Frontal cortex (tissue), 4 donors: ENCODE measurements at places on chromosomes 5 and 9. TPM values are rescaled to one million over a fixed set of nuclear protein-coding genes. Genes with fewer than 3 reads are reported as not detected.
A peak's percentile ranks its signal among the peaks of the same experiment; 100 is the strongest.

DNA sequence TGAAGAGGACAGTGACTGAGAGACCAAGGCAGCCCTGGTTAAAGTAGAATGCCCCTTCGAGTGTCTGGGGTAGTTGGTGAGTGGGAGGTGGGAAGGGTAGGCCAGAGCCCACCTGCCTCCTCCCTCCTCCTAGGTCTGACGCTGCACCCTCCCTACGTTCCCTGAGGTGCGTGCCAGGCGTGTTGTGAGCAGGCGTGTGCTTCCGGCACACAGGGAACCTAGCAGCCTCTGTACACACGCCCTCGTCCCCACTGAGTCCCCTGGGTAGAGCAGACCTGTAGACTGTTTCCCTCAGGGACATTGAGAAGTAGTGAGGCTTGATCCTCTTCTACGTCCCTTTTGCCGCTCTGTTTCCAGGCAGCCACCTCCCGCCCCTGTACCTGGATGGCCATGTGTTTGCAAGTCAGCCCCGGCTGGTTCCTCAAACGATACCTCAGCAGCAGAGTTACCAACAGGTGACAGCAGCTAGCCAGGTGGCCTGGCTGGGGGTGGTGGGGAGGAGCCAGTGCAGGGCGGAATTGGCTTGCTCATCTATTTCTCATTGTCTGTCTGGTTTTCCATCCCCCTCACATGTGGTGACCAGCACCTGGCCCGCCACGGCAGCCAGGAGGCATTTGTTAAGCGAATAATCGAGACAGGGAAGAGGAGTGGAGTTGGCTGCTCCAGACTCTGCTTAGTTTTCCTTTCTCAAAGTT, 16.8 kb upstream of the POMT1 start:
- no peak for DNase-seq

- DNase-seq = no peak
Measured at GRCh38 chr5:172797771-172798191, 26.8 kb upstream of the DUSP1 start.

- no peak for DNase-seq
Measured at GRCh38 chr9:78970375-78970774, 601.4 kb upstream of the TLE4 start.

DNA sequence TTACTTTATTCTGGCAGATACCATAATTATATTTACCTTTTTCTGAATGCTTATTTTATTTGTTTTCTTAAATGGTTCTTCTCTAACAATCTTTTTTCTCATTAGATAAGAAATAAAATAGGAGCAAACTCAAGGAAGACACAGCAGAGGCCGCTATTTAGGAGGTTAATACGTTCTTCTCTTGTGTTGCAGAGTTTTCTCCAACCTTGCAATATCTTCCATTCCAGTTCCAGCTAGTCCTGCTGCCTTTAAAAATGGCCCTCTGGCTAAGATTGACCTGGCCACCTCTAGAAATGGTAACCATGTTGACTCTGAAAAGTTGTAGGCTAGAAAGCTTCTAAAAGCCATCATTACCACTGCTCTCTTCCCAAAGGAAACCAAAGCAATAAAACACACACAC, 718.8 kb downstream of the MAT2B start:
- DNase-seq = no peak

- no peak for DNase-seq
Measured at GRCh38 chr5:88145611-88146467, 122.8 kb downstream of the TMEM161B start.

- DNase-seq = no peak
Measured at GRCh38 chr9:97179616-97180015, 127.8 kb upstream of the CCDC180 start.

DNA sequence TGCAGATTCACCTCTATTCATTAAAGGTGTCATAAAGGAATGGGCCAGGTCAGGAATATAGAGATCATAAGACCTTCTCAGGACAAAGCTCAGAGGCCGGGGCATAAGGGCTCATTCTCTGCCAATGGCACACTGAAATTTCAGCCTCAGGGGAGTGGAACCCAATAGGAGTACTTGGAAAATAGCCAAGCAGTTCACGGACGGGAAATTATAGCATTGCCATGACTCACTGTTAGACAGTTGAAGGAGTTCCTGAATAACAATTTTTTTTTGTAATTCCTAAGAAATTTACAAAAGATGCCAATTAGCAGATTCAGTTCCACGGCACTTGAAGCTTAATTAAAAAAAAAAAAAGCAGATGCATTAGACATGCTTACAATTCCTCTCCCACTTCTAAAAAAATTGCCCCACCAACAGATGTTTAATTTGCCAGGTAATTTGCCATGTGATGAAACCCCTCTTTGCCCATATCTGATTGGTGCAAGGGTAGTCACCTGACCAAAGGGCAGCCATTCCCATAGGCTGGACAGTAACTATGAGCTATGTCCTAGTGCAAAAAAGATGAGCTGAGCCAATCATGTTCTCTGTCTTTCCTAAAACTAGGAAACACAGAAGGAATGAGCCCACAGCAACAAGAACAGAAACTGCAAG, 58.6 kb downstream of the PTCD2 start:
- no peak for DNase-seq

DNA sequence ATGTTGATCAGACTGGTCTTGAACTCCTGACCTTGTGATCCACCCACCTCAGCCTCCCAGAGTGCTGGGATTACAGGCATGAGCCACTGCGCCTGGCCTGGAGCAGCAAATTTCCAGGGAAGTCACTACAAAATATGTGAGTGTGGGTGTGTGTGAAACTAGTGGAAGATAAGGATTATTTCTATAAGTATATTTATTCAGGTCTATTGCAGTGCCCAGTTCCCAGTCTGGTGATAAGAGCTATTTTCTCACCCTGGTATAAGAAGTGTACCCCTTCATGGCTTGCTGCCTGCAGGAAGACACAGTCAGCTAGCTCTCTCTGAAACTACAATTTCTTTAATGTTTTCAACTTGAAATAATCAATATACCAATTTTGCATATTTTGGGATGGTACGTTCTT, 37.1 kb downstream of the TARS1 start:
- DNase-seq = no peak

- no peak for DNase-seq
Measured at GRCh38 chr5:43891112-43891511, 288.1 kb downstream of the NNT start.

DNA sequence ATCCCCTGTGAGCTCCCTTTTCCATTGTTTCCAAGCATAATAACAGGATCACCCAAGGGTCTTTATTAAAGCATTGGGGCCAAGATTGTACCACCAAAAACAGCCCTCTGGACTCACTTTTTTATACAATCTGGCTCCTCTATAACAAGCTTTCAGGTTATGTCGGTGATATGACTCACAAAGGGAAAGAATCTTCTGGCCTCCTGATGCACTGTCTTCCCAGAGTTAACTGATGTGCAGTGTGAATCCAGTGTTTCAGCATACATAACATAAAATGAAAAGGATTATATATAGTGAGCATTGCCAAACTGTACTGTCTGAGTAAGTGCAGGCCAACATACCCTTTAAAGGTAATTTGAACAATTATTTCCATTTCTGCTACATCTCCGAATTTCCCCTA, 33.9 kb upstream of the MAN2A1 start:
- DNase-seq = no peak

GRCh38 chr5:9479361-9479760, 66.5 kb downstream of the SEMA5A start:
- DNase-seq = no peak

DNA sequence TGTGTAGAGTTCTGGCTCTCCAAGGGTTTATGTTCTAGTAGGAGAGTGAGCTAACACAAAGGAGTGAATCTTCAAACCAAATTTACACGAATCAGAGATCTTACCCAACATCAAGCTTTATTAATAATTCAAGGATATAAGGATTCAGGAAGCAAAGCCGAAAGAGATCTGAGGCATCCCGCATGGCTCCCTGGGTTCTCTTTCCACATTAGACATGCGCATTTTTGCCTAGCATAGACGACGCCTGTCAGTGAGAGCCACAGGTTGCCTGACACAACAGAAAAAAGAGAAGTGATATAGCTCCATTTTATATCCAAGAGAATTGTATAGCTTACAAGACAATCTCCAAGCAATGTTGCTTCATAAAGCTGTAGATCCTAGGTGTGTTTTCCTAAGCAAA, 52.6 kb downstream of the ESM1 start:
- DNase-seq = no peak

GRCh38 chr9:27673641-27674040, 100.4 kb upstream of the C9orf72 start:
- DNase-seq = no peak

DNA sequence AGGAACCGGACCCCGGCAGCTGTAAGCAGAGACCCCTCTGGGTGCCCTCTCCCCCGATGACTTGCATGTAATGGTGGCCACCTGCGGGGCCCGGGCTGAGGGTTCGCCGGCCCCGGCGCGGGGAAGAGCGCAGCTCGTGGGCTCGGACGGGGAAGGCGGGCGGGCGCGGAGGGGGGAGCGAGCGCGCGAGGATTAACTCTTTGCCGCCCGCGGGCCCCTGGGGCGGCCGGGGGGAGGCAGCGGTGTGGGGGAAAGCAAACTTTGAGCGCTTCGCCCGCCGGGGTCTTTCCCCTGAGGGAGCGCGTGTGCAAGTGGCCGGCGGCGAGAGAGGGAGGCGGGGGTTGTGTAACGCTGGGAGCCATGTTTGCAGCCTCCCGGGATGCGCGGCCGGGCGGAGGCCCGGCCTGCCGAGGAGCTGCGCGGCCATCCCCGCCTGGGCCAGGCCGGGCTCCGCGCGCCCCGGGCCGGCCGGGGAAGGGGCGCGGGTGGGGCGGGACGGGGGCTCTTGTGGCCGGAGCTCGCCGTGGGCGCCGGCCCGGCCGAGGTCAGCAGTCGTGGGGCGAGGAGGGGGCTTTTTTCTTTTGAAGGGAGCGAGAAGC, 547 bp downstream of the ANP32B start:
- peak; percentile 69 for DNase-seq

- DNase-seq = no peak
Measured at GRCh38 chr5:96229188-96229587, 203.9 kb downstream of the PCSK1 start.

- DNase-seq = no peak
Measured at GRCh38 chr5:62289813-62290212, 16.2 kb upstream of the KIF2A start.

- DNase-seq = no peak
Measured at GRCh38 chr9:27019589-27019988, 14.1 kb upstream of the LRRC19 start.

DNA sequence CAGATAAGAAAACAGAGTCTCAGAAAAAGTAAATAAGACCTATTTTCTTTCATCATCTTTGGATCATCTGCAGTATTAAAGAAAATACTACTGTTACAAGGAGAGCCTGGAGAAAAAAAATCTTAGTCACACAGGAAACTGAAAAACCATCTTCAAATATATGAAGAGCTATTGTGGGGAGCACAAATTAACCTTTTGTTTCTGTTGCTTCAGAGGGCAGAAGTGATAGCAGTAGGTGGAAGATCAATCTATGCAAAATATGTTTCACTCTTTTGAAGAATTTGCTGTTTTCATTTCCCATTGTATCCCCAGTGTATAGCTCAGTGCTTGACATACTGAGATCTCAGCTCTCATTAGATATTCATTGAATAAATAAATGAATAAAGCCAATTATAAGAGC, 13.1 kb upstream of the CEMIP2 start:
- DNase-seq = no peak

- no peak for DNase-seq
Measured at GRCh38 chr5:148733601-148734438, 79.5 kb upstream of the HTR4 start.

DNA sequence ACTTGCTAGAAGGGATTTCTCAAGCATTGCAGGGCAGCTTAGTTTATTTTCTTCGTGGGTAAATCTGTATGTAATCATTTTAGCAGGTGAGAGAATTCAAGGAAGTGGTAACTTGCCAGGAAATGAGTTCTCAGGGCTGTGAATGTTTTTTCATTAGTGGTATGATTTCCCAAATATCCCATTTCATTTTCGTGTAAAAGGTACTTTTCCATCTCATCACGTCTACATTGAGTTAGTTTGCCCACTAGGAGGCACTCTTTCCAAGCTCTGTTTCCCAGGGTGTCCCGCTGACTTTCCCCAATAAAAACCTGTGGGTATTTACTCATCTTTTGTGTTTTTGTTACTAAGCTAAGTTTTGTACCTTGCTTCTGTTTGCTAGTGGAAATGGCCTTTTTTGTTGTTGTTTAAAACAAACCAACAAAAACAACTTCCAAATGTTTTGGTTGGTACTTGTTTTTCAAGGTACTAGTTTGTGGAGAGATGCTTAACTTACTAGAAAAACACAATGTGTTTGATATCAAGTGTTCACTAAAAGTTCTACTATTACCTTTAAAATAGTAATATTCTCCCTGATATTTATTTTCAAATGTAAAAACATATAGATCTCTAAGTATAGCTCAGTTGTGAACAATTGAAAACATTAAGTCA, 373.6 kb downstream of the ADGRV1 start:
- DNase-seq = peak; percentile 35

DNA sequence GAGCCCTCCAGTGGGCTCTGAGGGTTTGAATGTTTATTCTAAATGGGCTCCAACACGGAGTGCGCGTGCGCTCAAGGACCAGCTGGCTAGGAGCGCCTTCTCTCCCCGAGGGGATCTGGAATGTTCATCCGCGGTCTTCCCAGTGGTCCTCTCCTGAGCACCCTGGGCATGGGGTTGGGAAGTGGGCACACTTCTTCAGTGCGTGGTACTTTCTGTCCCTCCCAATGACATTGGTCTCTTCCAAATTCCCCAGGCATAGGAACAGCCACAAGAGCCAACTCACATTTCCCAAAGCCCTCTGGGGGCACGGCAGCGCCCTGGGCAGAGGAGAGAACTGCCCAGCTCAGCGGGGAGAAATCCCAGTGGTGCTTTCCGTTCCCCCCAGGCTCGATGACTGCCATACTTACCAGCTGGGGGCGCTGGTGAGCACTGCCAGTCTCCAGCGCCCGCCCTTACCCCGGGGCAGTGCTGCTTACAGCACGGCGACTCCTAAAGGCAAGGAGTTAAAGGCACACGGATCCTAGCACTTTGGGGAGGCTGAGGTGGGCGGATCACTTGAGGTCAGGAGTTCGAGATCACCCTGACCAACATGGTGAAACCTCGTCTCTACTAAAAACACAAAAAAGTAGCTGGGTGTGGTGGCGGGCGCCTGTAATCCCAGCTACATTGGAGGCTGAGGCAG, 29.9 kb upstream of the OBP2B start:
- peak; percentile 63 for DNase-seq

DNA sequence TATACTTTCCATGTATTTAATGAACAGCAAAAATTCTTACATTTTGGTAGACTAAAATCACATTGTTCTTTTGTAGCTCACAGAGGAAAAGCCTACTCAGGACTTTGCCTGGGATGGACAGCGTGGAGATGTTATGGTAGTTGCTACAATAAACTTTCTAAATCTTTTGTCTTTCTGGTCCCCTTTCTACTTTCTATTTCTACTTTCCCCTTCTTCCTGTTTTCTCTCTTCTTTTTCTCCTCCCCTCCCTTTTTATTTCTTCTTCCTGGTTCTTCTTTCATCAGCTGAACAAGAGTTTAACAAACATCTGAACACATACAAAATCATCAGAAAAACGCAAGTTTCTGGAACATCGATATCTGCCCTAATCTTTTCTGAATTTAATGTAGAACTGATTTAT, 15.6 kb upstream of the GDNF start:
- DNase-seq = no peak

Gene MEF2C
- 1,165 TPM for total RNA-seq

Gene CTNNA1
- 220 TPM for total RNA-seq

Gene SHOC1
- not detected for total RNA-seq

Gene ARHGEF39
- 0.41 TPM for total RNA-seq

Gene C9orf72
- 53.0 TPM for total RNA-seq

Gene UGCG
- total RNA-seq = 83.2 TPM

Gene PSD2
- total RNA-seq = 15.9 TPM

Gene FBN2
- 7.7 TPM for total RNA-seq
